Astrocyte of the spinal cord (primary cell): ENCODE measurements at places on chromosomes 16 and 17.

- no peak for DNase-seq
Measured at GRCh38 chr16:87603684-87604633, 1.7 kb downstream of the JPH3 start.

DNA sequence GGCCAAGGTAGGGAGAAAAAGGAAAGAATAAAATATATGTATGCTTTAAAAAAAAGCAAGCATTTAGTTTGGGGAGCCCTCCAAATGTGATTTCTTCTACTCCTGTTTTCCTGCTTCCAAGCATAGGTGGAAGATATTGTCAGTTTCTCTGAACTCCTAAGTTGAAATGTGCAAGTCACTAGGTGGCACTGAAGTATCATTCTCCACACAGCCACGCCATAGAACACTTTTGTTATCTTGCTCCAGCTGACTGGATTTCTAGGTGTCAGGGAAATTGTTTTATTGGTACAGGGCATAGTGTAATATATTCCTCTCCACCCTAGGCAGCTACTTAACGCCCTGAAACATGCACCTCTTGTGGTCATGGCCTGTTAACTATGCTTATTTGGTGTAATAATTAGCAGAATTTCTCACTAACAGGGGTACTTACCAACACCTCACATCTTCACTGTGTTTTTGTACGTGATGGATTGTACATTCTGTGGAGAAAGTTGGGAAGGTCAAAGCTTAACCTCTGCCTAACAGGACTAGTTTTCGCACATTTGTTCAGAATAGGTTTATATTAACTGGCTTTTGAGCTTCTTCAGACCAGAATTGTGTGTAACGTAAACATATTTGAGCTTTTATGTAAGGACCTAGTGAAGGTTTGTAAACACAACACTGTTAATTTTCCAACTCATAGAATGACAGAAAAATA, 69.3 kb downstream of the FTO start:
- peak; percentile 84 for DNase-seq

DNA sequence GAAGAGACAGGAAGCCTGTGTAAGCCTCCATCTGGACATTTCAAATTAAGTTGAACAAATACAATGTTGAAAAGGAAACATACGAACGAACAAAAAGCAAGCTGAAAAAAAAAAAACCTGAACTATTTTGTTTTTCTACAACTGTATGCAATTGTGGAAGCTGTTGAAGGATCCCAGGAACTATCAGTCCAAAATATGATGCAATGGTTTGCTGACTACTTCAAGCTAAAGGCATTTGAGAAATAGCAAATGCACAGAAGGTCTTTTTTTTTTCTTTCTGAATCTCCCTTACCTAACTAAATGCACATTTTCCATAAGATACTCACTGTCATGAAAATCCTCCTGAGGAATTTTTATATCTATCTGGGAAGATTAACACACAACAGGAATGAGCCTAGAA, 40.2 kb downstream of the MAF start:
- no peak for DNase-seq

GRCh38 chr16:595942-596735, 6.3 kb downstream of the RAB40C start:
- DNase-seq: no peak

GRCh38 chr17:35079547-35080423, 16.3 kb upstream of the RFFL start:
- no peak for DNase-seq

GRCh38 chr16:24989494-24989893, 25.7 kb downstream of the ARHGAP17 start:
- no peak for DNase-seq

- no peak for DNase-seq
Measured at GRCh38 chr17:55238931-55239297, 25.8 kb upstream of the HLF start.

DNA sequence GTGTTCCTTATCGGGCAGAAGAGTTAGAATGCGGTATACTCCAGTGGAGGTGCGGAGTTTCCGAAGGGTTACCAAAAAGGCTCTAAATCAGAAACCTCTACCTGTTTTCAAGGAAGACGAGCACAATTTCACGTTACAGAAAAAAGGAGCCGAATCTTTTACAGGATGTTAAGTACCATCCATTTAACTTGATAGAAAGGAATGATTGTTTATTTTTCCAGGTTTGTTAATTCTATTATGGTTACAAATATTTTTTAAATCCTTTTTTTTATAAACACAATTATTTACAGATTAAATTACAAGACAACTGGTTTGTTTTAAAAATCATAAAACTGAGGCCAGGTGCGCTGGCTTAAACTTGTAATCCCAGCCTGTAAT, 18.2 kb downstream of the ZNF213 start:
- DNase-seq: no peak

GRCh38 chr16:51035110-51035498, 116.0 kb downstream of the SALL1 start:
- no peak for DNase-seq

- no peak for DNase-seq
Measured at GRCh38 chr16:85557971-85558657, 55.0 kb upstream of the GSE1 start.

GRCh38 chr16:78386557-78387324, 287.3 kb downstream of the WWOX start:
- no peak for DNase-seq

DNA sequence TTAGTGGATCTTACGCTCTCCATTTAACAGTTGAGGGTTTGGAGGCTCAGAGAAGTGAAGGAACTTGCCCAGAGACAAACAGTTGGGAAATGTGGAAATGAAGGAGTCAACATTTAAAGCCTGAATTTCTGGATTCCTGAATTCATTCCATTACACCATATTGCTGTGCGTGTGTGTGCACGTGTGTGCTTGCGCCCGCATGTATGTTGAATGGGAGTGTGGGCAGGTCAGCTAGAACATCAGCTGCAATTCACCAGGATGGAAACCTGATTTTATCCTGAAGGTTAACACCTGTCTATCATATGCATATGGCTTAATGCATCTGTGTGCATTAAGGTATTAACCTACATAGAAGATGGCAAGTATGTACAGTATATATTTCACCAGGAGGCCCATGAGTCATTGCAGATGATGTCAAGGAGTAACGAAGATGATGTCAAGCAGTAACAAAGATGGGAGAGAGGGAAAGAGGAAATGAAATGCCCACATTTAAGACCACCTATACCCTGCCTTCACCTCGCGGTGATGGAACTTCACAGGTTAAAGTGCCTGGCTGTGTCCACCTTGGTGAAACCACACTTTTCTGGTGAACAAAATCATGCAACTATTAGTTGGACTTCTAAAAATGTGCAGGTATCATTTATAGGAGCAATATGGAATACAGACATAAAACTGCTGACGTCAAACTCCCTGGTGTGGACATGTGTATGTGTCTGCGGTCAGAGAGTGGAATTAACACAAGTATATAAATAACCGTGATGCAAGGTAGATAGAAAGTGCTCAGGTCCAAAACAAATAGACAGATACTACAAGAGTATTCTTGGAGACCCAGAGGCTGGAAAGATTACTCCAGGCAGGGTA, 832 bp upstream of the ADAP2 start:
- no peak for DNase-seq

DNA sequence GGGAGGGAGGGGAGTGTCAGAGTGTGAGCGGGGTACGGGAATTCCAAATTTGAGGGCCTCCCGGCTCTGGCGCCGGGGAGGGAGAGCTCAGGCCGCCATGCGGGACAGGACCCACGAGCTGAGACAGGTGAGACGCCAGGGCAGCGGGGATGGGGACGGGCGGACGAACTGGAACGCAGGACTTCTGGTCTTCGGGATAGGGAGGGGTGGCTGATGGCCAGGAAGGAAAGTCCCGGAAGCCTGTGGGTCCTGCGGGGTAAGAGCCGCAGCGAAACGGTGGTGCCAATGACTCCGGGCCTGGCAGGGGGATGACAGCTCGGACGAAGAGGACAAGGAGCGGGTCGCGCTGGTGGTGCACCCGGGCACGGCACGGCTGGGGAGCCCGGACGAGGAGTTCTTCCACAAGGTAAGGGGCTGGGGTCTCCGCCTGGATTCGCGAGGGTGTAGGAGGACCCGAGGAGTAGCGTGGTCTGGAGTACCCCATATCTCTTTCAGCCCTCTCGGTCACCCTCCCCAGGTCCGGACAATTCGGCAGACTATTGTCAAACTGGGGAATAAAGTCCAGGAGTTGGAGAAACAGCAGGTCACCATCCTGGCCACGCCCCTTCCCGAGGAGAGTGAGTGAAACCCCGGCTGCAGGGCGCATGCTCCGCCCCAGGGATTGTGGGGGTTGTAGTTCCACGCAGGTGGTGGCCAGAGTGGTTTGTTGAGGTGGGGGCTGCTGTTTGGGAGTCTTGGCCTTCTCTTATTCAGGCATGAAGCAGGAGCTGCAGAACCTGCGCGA, 543 bp downstream of the STX4 start:
- DNase-seq: peak; percentile 69

- no peak for DNase-seq
Measured at GRCh38 chr16:68147444-68147843, 62.3 kb downstream of the NFATC3 start.

DNA sequence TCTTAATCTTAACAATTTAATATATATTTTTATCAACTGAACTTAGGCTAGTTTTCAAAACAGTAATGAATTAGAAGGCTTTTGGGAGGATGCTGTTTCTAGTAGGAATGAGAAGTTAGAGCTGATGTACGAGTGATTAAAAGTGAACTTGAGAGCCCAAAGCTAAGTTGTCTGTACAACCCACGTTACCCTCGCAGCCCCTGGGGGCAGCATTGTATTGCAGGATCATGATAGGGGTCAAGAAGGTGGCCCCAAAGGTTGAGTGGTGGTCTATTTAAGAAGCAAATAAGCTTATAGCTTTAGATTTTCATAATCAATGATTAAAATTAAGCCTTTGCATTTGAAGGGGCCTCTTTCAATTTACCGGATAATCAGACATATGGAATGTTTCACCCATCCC, 33.7 kb upstream of the ALDH3A2 start:
- DNase-seq: no peak

DNA sequence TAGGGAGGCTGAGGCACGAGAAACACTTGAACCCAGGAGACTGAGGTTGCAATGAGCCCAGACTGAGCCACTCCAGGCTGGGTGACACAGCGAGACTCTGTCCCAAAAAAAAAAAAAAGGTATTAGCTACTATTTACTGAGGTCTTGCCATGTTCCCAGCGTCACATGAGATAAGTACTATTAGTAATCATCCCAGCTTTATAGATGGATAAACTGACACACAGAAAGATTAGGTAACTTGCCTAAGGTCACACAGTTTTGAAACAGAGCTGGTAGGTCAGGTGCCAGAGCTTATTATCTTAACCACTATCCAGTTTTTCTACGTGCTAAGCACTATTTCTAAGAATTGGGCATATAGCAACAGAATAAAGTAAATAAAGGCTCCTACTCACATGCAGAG, 51.6 kb downstream of the TEX14 start:
- no peak for DNase-seq

DNA sequence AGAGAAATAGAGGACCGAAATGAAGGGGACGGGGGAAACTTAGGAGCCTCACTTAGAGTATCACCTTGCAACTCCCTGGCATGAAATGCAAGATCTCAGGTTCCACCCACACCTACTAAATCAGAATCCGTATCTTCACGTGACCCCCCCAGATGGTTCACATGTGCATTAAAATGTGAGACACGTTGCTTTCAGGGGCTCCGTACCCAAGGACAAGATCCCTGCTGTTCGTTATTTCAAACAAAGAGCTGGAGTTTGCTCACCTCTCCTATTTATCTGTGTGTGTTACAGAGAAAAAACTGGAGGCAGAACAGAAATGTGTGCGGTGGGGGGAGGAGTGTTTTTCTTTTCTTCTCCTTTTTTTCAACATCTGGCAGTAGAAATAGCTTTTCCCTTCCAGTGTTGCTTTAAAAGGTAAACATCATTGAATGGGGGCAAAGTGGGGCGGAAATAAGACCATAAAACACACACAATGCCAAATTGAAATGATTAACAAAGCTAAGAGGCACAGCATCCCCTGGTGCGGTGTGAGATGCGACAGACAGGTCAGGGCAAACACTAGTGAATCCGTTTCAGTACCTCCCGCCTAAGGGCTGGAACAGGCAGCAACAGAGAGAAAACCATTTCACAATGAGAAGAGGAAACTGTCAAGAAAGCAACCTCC, 145.4 kb downstream of the SOX9 start:
- no peak for DNase-seq

DNA sequence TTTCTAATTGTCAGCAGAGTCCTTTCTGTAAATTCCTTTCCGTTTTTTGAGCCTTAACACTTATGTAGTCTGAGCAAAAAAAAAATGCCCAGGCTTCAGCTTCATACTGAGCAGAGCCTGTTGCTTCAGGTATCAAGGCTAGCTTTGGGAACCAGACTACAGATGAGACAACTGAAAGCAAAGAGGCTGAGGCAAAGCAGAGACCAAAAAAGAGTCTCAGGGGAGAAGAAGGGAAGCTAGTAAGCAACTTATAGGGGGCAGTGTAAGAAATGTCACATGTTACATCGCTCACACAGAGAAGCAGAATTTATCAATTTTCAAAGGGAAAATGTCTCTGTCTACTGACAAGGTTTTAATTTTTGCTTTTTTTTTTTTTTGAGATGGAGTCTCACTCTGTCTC, 3.3 kb downstream of the HASPIN start:
- DNase-seq: no peak
